ENCODE measurements at places on chromosomes 12 and 14. TPM values are rescaled to one million over a fixed set of nuclear protein-coding genes. Genes with fewer than 3 reads are reported as not detected.

The CLECL1 gene
- total RNA-seq, result not detected

- peak; percentile 75 for DNase-seq
These were observed 1.5 kb downstream of the KDM2B start for GRCh38 chr12:121579190-121579791.

DNA sequence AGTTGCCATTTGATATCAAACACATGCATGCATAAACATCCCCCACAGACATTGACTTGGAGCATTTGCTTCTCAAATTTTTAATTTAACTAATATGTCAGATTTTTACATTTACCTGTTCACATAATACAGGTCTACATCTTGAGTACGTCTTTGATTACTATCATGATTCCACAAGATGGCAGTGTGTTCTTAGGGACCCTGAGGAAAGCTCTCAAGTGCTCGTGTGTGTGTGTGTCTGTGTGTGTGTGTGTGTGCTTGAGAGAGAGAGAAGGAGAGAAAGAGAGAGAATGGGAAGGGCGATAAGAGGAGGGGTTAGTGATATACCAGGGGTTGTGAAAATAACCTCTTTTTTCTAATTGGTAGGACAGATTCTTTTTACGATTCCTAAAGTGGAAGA is 167.1 kb upstream of the OR4E1 start:
- no peak for DNase-seq

DNA sequence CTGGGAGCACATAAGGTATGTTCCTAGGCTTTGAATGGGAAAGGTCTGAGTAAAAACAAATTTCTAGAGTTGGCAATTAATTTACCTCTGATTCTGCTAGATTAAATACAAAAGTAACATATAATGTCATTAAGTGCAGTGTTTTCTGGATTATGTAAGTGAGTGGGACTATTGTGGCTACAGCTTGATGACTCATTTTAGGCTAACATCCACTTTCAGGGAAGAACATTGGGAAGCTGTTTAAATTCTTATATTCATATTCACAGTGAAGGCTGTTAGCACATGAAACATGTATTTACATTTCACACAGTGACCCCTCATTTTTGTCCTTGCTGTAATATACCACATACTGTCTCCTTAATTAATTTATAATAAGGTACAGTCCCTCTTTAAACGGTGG is 13.2 kb upstream of the BMAL2 start:
- no peak for DNase-seq

The PRPF39 gene
- 23.2 TPM for total RNA-seq

DNA sequence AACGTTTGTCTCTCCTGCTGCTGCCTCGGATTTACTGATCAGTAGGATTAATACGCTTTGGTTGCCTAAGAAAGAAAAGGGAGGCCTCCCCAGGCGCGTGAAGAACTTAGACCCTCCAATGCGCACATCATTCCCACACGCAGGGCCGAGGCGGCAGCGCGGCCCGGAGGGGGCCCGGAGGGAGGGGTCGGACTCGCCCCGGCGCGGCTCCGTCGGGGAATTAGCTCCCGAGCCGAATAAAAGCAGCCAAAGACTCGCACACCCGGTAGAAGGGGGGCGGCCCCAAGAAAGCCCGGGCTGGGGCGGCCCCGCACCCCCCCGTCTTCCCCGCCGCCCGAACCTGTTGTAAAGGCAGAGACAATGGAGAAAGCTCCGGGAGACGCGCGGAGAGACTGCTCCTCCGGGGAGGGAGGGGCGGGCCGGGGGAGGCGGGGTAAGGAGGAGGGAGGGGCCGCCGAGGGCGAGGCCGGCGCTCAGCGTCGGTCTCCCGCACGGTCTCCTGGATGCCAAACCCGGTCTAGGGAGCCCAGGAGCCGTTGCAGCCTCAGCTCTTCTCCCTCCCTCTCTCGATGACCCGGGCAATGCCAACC is at the start of gene NELL2:
Gene NELL2, minus strand, starts transcription at position 362 of the 590 bp plus-strand sequence. CDS start 446 bp downstream, outside the sequence.
- no peak for DNase-seq

GRCh38 chr12:84603484-84604248 is 308.9 kb downstream of the SLC6A15 start:
- DNase-seq, result no peak

The RNASE3 gene
- not detected for total RNA-seq

- DNase-seq, result no peak
These were observed 177.3 kb downstream of the BMP4 start for GRCh38 chr14:53779301-53779700.

GRCh38 chr14:104334424-104335161 is 196.2 kb downstream of the KIF26A start:
- DNase-seq, result no peak

The RNF212B gene
- not detected for total RNA-seq

DNA sequence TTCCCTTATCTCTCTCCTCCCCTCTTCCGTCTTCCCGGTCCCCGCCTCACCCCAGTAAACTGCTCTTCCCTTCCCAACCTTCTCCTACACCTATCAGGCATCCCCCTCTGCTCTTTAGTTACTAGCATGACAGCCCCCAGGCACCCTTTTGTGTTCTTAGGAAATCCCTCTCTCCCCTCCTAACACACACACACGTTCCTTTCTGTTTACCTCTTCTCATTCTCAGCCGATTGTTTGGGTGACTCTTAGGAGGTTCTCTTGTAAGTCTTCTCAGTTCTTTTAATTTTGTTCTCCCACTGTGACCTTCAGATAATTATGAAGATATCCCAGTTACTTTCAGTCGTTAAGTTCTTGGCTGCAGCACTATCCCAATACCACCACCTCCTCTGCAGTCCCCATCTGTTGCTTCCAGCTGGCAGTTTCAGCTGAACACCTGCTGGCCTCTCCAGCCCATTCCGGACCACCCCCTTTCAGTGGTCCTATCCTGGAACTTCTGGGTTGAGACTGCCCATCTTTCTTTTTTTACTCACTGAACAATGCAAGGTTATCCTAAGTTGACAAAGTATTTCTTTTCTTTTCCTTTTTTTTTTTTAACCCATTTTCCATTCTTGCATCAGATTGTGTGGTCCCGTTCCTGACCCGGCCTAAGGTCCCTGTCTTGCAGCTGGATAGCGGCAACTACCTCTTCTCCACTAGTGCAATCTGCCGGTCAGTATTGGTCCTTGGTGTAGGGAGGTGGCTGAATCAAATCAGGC is 711 bp downstream of the MARS1 start:
- no peak for DNase-seq

GRCh38 chr12:107397890-107398500 is 287.6 kb upstream of the PWP1 start:
- no peak for DNase-seq

- no peak for DNase-seq
These were observed 38.8 kb downstream of the HSD17B6 start for GRCh38 chr12:56801661-56802622.
